ENCODE measurements at places on chromosomes 7 and 10.
A peak's percentile ranks its signal among the peaks of the same experiment; 100 is the strongest.

DNA sequence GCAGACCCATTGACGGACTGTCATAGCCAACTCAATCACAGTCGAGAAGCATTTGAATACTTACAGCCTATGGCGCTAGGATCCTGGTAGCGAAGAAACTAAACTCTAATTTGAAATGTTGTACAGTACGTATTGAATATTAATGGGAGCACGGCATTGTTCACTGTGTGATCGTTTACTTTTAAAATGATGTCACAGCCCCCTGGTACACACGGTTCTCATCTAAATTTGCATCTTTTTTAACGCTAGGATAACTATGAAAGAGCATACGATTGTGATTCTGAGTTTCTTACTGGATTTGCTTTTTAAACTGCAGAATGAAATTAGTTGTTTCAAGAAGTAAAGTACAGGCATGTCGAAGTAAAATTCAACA is 895 bp upstream of the NAPEPLD start:
- no peak for DNase-seq

- no peak for DNase-seq
Observed at GRCh38 chr7:7897949-7898515, 70.6 kb upstream of the GLCCI1 start.

DNA sequence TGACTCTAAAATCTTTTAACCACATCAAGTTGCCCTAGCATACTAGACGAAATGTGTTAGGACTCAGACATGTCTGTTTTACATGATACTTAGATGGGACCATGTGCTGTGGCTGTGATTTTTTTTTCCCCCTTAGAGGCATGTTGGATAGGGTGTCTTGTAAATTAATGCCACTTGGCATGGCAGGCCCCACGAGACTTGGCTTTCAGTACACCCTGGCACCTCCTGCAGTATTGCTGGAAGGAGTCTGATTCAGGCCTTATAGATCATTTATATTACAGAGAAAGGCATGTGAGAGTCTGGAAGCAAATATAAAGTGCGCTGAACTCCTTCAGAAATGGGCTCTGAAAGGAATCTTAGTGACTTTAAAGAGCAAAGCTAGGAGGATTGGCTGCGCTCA is 494.1 kb downstream of the SDK1 start:
- DNase-seq, result no peak

- no peak for DNase-seq
Observed at GRCh38 chr7:63931057-63931600, 67.5 kb upstream of the ZNF722 start.

- DNase-seq, result no peak
Observed at GRCh38 chr10:132867801-132868644, 74.3 kb downstream of the CFAP46 start.

GRCh38 chr7:24665564-24666294 is 91.5 kb downstream of the GSDME start:
- peak; percentile 56 for DNase-seq

DNA sequence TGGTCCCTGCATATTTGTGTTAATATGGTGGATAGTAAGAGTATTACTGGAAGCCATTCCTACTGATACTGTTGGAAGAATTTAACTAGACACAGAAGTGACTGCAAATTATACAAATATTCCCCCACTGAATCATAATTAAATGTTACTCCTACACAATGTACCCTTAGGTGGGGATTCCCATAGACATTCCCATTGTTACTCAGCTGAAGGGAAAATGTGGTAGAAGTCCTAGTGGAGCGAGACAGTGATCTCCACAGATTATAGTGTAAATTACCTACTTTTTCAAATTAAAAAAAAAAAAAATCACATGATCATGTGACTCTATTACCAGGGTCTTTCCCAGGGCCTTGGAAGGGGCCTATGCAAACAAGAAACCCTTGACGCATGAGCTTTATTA is 611.8 kb downstream of the LRMDA start:
- no peak for DNase-seq

DNA sequence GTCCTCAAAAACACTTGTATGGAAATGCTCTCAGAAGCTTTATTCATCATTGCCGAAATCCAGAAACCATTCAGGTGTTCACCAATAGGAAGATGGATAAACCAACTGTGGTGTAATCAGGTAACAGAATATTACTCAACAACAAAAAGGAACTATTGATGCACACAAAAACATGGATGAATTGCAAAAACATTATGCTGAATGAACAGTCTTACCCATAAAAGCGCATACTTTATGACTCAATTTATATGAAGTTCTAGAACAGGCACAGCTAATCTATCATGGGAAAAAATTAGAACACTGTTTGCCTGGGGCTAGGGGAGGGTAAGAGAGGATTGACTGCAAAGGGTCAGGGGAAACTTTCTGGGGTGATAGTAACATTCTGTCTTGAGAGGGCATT is 26.9 kb upstream of the GSAP start:
- DNase-seq, result no peak

- no peak for DNase-seq
Observed at GRCh38 chr7:17168416-17168815, 130.0 kb upstream of the AHR start.

GRCh38 chr7:50656141-50656895 is 91.1 kb upstream of the DDC start:
- DNase-seq, result peak; percentile 15

DNA sequence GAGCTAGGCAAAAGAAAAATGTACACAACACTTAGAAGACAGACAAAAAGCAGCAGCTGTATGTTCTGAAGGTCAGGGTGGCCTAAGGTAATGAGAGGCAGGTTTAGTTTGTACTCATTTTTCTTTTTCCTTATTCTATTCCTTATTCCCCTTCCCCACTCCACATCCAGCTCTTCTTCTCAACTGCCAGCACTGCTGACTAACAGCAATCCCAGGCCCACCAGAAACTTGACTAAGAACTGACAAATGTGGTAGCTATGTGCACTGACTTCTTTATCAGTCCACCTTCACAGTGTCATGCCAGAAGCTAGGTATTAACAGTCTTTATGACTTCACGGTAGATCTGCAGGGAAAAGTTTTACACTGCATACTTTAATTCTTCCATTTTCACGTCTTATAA is 6.1 kb downstream of the COPG2 start:
- peak; percentile 5 for DNase-seq

DNA sequence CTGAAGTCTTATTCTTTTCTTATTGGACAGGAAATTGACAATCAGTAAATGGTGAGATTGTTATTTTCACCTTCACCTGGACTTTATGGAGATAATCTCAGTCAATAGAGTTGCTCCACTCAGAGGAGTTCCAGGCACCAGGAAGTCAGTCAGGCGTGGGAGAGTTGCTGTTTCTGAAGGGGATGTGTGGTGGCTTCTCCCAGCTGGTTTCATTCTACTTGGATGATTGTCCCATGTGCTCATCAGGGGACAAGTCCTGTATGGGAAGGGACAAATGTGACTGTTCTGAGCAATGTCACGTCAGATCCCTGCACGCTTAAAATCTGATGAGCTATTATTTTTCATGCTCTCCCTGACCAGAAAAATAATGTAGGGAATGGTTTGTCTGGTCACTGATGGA is 222.5 kb upstream of the PITRM1 start:
- DNase-seq, result no peak

DNA sequence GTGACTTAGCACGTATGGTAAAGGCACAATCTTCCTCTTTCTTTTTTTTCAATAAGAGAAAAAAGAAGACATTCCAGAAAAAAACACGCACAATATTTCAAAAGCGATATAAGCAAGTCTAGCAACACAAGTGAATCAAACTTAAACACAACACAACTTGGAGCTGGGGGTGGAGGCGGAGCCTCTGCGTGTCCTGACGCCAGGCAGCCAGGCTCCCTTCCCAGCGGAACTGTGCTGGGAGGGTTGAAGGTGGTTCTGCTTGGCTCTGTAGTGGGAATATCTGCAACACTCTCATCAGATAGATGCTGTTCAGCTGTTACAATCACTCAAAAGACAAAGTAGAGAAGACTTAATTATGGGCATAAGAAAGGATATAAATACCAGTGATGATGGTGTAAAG is 211.4 kb downstream of the WDR37 start:
- DNase-seq, result no peak

- DNase-seq, result no peak
Observed at GRCh38 chr10:116694243-116694926, 48.0 kb downstream of the HSPA12A start.

GRCh38 chr7:127865466-127865865 is 165.8 kb downstream of the LRRC4 start:
- peak; percentile 83 for DNase-seq

DNA sequence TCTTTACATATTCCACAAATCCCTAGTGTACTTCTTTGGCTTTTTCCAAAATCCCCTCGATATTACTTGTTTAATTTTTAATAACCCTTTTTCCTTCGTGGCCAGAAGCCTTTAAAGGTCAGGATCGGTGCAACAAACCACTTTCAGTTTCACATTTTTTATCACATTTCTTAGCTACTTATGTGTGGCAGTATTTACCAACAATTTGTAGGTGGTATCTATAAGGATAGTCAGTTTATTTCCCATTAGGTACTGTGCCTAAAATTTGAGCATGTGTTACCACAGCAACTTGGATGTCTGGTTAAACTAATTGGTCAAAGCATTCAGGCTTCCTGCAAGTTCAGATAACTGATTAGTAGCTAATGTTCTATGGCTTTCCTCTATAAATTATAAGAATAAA is 104.9 kb downstream of the CDK14 start:
- peak; percentile 41 for DNase-seq

DNA sequence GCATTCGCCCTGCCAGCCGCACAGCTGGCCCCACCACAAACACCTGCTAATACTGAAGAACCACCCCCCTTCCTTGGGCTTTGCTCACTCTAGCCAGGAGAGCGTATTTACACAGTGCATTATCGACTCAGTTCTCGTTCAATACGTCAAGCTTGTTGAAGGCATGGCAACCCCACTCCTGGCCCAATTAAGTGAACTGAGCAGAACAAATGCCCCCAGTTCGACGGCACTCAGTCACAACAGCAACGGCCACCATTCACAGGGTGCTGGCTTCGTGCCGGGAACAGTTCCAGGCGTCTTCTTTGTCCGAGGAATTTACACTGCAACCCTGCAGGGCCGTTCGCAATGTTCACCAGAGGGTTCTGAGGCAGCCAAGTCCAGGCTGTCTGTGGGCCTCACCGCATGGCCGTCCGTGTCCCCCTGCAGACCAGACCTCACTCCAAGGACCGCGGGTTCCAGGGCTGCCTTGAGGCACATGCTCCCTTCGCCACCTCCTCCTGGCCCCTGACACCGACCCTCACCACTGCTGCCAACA is 175.3 kb downstream of the DIP2C start:
- no peak for DNase-seq

DNA sequence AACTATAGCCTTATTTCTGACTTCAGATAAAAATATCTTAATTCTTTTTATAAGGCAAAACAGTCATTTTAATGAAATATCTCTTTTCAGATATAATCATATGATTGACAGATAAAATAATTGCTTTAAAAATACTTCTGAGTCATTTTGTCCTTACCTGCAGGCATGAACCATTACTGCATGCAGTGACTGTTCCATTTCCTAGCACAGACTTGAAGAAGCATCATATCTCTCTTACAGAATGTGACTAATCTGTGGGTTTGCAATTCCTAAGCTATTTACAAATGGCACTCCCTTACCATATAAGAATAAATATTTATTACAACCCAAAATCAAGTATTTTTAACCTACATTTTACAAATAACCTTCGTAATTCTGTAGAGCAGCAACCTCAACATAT is 120.7 kb downstream of the SRPK2 start:
- DNase-seq, result peak; percentile 91

DNA sequence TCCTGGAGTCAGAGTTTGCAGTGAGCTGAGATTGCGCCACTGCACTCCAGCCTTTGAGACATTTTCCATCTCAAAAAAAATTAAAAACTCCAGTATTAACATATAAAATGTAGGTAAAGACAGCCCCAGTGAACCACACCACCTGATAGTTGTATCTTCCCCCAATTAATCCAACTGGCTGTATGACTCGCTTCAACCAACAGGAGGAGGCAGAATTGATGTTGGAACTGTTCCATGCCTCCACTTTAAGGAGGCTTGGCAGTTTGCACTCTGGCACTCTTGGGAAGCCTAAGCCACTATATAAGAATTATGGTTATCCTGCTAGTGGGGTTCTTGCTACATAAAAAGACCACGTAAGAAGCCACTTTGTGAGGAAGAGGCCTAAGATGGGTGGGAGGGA is 72.7 kb downstream of the STK17A start:
- no peak for DNase-seq
